Activated naive CD8-positive, alpha-beta T cell treated with anti-CD3 and anti-CD28 coated beads, Interleukin-2, amount 10 ng/mL, durations not matched to agents 7 days and 5 days (primary cell): ENCODE measurements at places on chromosomes 4 and X. TPM values are rescaled to one million over a fixed set of nuclear protein-coding genes. Genes with fewer than 3 reads are reported as not detected.

DNA sequence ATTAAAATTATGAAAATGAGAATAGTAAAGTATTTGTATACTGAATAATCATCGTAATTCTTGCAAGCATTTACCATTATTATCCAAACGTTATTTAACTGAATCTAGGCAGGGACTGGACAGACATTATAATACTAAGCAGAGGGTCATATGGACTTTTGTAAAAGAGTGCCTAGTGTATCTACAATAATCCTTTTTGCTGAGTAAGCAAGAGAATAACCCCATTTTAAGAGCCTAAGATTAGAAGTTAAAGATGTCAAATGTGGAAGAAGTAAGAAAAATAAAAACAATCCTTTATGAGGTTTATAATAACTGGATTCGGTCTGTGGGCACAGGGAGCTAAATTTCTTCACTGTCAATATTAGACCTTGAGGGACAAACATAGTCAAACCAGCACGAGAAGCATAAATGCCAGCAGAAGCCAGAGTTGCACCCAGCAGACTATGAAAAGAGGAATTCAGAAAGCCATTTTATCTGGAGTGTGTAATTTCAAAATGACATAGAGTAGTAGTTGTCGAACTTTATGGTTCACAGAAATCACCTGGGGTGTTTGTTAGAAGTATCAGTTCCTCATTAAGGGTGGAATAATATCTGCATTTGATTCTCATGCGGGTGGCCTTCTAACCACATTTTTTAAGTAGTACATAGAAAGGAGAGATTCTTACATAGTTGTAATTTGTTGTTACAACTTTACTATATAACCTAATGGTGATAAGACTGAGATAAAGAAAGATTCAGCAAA is 39.7 kb upstream of the DCLK2 start:
- no peak for DNase-seq

DNA sequence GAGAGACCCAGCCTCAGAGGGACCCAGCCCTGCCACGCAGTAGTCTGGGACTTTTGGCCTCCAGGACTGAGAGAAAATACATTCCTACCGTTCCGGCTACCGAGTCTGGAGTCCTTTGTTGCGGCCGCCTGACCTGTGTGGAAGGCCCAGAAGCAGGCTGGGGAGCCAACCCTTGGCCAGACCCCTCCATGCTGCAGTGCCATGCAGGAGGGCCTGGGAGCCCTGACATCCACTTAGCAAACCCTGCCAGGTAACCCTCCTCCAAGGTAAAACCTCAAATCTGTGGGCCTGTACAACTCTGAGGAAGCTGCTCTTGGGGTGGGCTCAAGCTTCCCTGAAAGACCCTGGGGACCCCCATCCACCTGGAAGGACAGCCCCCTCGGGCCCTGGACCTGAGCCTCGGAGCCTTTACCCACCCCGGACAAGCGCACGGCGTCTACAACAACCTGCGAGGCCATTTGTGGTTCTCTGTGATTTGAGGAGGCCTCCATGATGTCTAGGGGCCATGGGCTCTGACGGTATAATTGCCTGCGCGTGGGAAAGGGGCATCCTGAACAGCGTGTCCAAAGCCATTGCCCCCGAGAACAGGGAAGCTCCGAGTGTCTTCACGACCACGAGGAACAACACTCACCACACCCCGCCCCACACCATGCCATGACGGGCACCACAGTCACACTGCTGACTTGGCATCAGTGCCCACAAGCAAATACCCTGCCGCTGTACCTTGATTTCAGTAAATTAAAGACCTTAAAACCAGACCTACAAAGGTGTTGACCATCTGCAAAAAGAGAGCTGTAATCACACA is 58.7 kb downstream of the ZFYVE28 start:
- peak; percentile 20 for DNase-seq

The ADAMTS3 gene
- not detected for total RNA-seq

The CFAP99 gene
- total RNA-seq, result 0.11 TPM

DNA sequence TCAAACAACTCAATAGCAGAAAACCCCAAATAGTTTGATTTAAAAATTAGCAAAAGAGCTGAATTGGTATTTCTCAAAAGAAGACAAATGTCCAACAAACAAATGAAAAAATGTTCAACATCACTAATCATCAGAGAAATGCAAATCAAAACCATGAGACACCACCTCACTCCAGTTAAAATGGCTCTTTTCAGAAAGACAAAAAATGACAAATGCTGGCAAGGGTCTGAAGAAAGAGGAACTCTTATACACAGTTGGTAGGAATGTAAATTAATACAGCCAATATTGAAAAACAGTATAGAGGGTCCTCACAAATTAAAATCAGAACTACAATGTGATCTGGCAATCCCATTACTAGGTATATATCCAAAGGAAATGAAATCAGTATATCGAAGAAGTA is 70.4 kb downstream of the FBXL5 start:
- no peak for DNase-seq

GRCh38 chrX:139093201-139093600 is 381.7 kb upstream of the FGF13 start:
- DNase-seq, result no peak

DNA sequence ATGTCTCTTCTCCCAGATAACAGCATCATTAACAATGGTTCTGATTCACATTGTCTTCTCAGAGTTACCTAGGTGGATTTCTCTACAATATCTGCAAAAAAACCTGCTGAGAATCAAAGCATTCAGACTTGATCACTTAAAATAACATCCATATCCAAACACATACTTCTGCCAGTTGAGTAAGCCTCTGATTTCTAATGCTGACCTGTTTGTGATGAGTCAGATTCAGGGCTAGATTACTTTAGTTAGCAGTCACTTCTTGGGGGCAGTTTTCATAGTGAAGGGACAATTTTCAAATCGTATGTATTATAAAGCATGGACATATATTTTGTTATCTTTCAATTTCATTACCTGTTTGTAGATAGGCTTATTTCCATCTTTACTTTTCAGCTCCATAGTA is 35.5 kb downstream of the CCNI start:
- no peak for DNase-seq

GRCh38 chr4:44100456-44100855 is 348.2 kb downstream of the KCTD8 start:
- no peak for DNase-seq

DNA sequence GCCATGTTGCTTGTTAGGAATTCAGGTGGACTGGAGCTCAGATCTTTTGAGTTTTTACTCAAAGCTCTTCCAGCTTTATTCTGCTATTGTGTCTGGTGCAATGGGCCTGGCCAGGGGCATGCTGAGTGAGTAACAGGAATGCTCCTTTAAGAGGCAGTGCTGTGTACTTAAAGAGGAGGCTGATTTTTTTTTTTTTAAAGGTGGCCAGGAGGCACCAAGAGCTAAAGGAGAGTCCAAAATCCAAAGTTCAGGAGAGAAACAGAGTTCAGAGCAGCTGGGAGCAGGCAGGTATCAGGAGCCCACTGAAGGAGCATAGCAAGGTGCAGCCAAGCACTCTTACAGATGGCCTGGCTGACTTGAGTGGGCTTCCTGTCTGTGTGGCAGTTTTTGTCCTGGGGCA is 178.7 kb downstream of the FMR1NB start:
- no peak for DNase-seq

DNA sequence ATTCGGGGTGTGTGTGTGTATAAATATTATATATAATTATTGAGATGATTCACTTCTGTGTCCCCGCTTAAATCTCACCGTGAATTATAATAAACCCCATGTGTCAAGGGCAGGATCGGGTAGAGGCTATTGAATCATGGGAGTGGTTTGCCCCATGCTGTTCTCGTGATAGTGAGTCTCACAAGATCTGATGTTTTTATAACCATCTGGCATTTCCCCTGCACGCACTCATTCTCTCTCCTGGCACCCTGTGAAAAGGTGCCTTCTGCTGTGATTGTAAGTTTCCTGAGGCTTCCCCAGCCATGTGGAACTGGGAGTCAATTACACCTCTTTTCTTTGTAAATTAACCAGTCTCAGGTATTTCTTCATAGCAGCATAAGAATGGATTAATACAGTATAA is 851.4 kb upstream of the AGA start:
- no peak for DNase-seq

DNA sequence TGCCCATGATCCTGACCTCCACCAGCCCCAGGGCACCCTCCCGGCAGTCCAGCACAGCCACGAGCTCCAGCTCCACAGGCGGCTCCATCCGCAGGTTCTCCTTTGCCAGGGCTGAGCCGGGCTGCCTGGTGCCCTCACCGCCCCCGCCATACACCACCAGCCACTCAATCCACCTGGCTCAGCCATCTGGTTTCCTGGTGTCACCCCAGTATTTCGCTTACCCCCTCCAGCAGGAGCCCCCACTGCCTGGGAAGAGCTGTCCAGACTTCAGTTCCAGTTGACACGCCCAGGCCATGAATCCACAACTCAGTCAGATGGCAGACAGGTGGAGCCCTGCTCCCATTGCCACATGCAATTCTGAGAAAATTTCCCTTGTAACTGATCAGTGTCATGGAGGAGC is 3.9 kb downstream of the SHISA3 start:
- DNase-seq, result no peak

DNA sequence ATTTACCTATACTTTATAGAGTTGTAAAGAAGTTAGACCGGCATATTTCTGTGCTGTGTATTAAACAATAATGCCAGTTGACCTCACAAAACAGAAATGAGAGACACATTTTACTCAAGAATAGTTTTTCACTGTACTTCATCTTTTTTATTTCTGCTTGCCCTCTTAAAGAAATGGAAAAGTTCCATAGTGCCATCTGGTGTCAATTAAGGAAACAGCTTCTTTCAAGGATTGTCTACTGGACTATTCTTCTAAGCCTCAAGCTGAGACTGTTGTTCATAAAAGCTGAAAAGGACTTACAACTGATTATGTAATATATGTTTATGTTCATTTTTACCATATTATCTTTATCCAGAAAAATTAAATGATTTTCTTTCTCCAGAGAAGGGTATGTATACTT is 1523.7 kb downstream of the ARAP2 start:
- DNase-seq, result no peak
